ENCODE measurements at places on chromosomes 6 and 20. TPM values are rescaled to one million over a fixed set of nuclear protein-coding genes. Genes with fewer than 3 reads are reported as not detected.

NPBWR2 gene
- not detected for polyA plus RNA-seq

DEFB124 gene
- polyA plus RNA-seq = not detected

C6orf141 gene
- 0.98 TPM for polyA plus RNA-seq

OTOR gene
- polyA plus RNA-seq = not detected

PAX1 gene
- not detected for polyA plus RNA-seq

PDCD2 gene
- 75.7 TPM for polyA plus RNA-seq

CST11 gene
- polyA plus RNA-seq = not detected

AURKA gene
- polyA plus RNA-seq = 97.3 TPM

SLC22A16 gene
- polyA plus RNA-seq = not detected

HLA-DRB1 gene
- 0.74 TPM for polyA plus RNA-seq

GPR6 gene
- not detected for polyA plus RNA-seq

GJE1 gene
- not detected for polyA plus RNA-seq

SMLR1 gene
- not detected for polyA plus RNA-seq

STK38 gene
- 35.3 TPM for polyA plus RNA-seq

BMP5 gene
- polyA plus RNA-seq = 127 TPM

INSM1 gene
- not detected for polyA plus RNA-seq

C4B gene
- polyA plus RNA-seq = 2.7 TPM

C20orf141 gene
- not detected for polyA plus RNA-seq

RSPO3 gene
- 280 TPM for polyA plus RNA-seq

GSTA3 gene
- not detected for polyA plus RNA-seq

SCGN gene
- not detected for polyA plus RNA-seq

OPN5 gene
- polyA plus RNA-seq = not detected

ZNF76 gene
- 59.6 TPM for polyA plus RNA-seq

SLC35F1 gene
- 18.5 TPM for polyA plus RNA-seq

HLA-DOB gene
- not detected for polyA plus RNA-seq

CST7 gene
- 0.20 TPM for polyA plus RNA-seq

RBCK1 gene
- polyA plus RNA-seq = 75.9 TPM

AAR2 gene
- polyA plus RNA-seq = 42.2 TPM

ASIP gene
- polyA plus RNA-seq = 0.67 TPM

SLC22A3 gene
- polyA plus RNA-seq = not detected

CFB gene
- polyA plus RNA-seq = not detected

KIF13A gene
- 39.1 TPM for polyA plus RNA-seq

KCNS1 gene
- 0.19 TPM for polyA plus RNA-seq

IL17A gene
- not detected for polyA plus RNA-seq

SPINT3 gene
- polyA plus RNA-seq = not detected

KCNB1 gene
- polyA plus RNA-seq = 0.10 TPM

RBM39 gene
- 214 TPM for polyA plus RNA-seq

CPNE5 gene
- polyA plus RNA-seq = 51.6 TPM

LY6G6F gene
- polyA plus RNA-seq = not detected

OSBPL2 gene
- 37.5 TPM for polyA plus RNA-seq

RNF39 gene
- polyA plus RNA-seq = 0.46 TPM

ECT2L gene
- polyA plus RNA-seq = not detected

PRKN gene
- polyA plus RNA-seq = 14.5 TPM

GCNT2 gene
- polyA plus RNA-seq = 27.3 TPM

SLC44A4 gene
- polyA plus RNA-seq = not detected

SCUBE3 gene
- polyA plus RNA-seq = 81.8 TPM

VSTM2L gene
- 83.4 TPM for polyA plus RNA-seq

POPDC3 gene
- 80.0 TPM for polyA plus RNA-seq

KIF25 gene
- polyA plus RNA-seq = 1.2 TPM

PAK5 gene
- polyA plus RNA-seq = not detected

ZC2HC1B gene
- polyA plus RNA-seq = not detected

ULBP3 gene
- 5.8 TPM for polyA plus RNA-seq

Measured in cardiac muscle cell (in vitro differentiated cells and primary cell).